Retina (tissue), 1 donor: ENCODE measurements at places on chromosomes 11 and 22.

DNA sequence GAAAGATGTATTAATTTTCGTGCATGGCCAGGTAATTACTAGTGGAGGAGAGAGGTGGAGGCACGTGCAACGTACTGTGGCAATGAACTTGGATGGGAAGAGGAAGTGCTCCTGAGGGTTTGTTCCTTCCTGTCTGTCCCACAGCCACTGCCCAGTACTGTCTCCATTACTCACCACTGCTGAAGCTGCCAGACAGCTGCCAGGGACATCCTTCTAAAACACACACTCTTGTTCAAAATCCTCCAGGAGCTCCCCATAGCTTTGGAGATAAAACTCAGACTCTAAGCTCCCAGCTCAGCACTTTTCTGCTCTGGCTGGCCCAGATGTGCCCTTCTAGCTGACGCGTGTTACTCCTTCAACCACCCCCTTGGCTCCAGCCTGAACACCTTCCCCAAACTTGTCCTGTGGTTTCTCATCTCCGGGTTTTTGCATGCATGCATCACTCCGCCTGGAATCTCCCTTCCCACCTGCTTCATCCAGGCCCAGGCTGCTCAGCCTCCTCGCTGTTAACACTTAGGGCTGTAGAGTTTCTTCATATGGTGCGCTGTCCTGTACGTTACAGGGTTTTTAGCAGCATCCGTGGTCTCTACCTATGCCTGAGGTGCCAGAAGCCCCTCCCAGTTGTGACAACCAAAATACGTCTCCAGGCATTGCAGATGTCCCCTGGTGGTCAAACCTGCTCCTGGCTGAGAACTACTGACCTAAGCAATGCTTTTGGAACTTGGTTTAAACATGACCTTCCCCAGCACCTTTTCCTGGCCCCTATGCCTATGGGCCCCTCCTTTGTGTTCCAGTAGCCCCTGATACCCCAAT, 69.5 kb downstream of the C11orf91 start:
- DNase-seq: no peak

DNA sequence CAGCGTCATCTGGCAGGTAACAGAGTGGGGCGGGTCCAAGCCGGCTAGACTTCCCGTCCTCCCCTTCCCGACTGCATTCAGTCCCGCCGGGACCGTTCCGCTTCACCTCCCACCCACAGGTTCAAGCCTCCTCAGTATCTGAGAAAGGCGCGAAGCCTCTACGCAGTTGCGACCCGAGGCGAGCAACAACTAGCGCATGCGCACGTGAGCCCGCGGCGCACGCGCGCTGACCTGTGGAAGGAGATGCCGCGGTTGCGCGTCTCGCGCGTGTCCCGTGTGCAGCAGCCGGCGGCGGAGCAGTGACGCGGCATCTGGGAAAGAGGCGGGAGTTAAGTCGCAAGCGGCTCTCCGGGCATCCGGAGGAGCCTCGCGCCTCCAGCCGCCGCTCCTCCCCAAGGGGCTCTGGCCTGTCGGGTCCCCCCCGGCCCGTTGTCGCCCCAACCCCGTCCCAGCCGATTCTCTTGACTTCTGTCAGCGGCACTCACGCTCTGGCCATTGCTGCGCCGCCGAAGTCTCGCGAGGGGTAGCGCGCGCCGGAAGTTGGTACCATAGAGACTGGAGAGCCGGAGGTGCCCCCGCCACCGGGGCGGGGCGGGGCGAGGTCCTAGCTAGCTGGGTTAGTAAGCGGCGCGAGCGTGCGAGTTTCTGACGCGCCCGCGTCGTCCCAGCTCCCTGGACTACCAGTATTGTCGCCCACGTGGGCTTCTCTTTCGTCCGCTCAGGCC, at the start of gene THAP7:
Gene THAP7 (minus strand): TSS at position 518 of the 725 bp plus-strand sequence. CDS start 207 bp downstream, at position 311.
- peak; percentile 100 for DNase-seq

DNA sequence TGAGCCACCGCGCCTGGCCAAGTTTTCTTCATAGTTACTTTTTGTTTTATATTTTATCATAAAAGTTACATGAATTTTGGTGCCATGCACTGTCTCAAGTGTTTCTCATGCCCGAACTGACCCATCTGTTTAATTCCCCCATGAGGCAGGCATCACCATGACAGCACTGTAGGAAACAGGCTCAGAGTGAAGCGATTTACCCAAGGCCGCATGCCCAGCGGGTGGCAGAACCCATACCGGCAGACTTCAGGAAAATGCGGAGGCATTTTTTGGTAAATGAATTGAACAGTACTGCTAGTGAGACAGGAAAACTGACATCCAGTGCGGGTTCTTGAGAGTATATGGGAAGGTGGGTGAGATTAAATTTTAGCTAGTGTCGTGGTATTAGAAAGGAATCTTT, 19.0 kb downstream of the CECR2 start:
- DNase-seq: no peak

DNA sequence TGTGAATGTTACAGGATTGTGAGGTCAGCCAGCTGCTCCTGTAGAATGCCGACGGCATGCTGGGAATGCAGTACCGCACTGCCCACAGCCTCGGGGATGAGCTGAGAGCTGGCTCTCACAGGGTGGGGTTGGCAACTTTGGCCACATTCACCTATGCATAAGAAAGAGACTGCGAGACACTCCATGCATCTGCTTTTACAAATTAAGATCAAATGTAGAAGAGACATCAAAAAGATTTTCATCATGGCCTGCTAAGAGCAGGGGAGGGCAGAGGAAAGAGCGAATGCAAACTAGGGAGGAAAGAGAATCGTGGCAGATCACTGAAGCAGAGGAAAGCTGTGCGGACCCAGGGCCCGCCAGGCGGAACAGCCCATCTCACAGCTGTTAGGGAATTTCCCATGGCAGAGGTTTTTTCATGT, 49.8 kb upstream of the SPATA19 start:
- DNase-seq: peak; percentile 71

- DNase-seq: no peak
Measured at GRCh38 chr11:69883292-69884255, 64.4 kb upstream of the FGF3 start.

- DNase-seq: no peak
Measured at GRCh38 chr11:44747836-44748235, 21.1 kb downstream of the TSPAN18 start.

DNA sequence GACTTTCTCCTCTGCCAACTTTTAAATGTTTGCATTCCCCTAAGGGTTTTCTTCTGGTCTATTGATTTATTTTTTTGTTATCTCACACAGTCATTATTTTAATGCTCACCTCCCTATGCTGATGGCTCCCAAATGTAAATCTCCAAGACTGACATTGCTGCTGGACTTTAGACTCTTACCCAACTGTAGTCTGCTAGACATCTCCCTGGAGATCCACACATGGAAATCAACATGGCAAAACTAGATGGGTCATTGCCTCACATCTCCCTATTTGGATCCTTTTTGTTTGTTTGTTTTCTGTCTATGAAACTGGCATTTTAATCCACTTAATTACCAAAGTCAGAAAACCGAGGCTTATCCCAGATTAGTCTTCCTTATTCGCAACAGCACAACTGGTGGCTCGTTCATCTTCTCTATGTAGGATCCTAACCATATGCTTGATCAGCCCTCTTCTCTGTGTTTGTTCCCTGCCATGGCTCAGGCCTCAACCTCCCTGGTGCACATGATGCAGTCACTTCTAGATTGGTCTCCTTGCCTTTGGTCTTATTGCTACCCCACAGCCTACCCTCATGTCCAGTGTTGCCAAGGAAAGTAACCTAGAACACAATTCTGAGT, 37.3 kb downstream of the SC5D start:
- DNase-seq: no peak

GRCh38 chr22:37281646-37282384, 493 bp upstream of the CYTH4 start:
- no peak for DNase-seq

DNA sequence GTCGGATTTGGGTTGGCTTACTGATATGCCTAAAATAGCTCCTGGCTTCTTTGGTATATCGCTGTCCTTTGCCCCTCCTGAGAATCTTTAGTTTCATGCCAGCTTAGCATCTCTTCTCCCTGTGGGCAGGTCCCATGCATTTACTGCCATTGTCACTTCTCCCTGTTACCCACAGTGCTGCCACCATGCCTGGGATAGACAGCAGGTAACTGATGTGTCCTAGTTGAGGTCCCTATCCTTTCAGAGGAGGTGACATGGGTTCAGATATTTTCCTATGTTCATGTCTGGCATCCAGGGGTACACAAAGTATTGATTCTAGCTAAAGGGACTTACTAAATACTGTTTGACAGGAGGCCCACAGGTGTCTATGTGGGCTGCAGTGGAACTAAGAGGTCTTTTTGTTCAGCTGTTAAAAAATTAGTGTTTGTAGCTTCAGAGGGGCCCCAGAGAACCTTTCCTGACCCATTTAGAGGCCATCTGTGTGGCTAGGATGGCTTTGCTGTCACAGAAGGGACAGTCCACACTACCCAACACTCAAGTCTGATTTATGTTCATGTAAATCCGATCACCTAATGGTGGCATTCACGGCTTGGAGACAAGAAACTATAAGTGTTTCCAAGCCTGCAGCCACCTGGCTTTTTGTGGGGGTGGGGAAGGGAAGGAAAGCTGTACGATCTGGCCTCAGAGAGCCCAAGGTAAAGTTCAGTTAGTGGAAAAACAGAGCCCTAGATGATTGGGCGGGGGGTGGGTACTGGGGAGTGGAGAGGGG, 8.5 kb downstream of the TIMP3 start:
- no peak for DNase-seq

- no peak for DNase-seq
Measured at GRCh38 chr11:44709281-44709562, 17.5 kb upstream of the TSPAN18 start.

- no peak for DNase-seq
Measured at GRCh38 chr22:26318975-26319374, 110.1 kb upstream of the ASPHD2 start.

GRCh38 chr22:38756711-38757463, 1.1 kb upstream of the SUN2 start:
- DNase-seq: no peak

DNA sequence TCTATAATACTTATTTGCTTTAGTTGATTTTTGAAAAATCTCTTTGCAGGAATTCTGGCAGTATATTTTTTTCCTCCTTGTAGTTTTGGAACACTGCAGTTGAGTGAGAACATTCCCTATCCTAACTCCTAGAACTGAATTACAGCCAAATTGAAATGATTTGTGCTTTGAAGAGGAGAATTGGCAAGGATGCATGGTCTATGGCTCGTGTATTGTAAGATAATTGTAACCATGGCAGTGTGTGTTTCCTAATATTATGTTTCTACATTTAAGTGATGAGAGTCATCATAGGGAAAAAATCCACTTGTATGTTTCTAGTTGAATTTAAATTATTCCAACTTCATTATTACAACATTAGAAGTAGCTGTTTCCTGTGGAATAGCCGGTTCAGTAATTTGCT, 80.9 kb upstream of the MYO18B start:
- DNase-seq: no peak

DNA sequence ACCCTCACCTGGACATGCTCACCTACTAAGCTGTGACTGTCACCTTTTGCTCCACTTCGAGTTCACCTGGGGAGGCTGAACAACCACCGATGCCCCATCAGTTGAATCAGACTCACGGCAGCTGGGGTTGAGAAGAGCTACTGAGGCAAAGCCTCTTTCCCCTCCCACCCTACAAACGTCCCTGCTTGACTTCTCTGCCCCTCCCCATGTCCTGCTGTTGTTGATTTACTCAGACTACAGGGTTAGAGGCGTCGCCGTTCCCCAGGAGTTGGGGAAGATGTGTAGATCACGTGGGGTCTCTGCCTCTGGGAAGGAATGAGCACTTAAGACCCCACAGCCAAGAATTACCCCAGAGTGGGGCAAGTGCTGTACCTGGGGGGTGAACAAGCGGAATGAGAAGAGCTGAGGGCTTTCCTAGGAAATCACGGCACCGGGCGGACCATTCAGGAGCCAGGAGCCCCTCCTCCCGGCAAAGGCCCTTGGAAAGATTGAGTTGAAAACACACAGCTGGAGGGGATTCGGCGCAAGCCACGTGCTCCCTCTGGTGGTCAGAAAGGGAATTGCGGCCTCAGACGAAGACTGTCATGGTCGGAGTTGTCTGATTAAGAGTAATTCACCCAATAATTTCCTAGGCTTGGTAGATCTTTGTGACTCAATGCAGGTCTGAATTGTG, 7.0 kb downstream of the FXYD2 start:
- peak; percentile 92 for DNase-seq

DNA sequence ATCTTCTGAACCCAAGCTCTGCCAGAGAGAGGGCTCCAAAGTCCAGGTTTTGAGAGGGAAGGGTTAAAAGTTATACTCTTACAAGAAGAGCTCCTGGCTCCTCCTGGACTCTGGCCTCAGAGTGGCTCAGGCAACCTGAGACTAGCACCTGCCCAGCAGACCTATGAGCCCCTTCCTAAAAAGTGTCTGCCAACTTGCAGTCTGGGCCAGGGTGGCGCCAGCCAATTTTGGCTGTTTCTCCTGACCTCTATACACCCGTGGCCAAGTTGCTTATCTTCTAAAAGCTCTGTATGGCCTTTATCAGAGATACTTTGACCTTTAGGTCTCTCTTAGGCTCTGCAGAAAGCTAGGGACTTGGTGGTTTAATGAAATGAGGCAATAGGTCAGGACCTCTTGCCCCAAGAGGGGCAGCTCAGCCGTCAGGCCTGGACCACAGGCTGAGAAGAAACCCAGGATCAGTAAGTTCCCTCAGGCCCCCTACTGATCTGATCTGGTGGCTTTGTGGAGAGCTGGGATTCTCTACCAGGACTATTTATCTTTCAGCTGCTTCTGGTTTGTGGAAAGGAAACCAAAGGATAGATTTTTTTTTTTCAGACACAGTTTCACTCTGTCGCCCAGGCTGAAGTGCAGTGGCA, 10.3 kb upstream of the UCP3 start:
- DNase-seq: no peak

DNA sequence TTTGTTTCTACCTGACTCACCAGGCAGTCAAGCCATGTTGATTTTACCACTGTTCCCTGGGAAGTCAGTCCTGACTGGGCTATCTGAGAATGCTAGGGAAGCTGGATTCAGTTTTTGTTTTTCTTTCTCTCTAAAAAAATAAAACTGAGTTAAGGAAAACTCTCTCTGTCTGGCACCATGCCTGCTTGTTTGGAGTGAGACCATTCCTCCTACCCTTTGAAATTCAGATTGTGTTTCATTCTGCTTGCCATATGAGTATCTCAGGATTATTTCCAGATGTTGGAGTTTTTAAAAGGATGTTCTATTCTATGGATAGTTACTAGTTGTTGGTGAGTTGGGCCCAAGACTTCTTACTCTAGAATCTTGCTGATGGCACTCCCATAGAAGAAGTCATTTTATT, 1917.0 kb downstream of the LRRC4C start:
- no peak for DNase-seq

GRCh38 chr22:20115691-20116375, at the start of gene RANBP1:
RANBP1 (plus strand) TSS chr22:20116104; CDS start chr22:20116185, 81 bp downstream.
- no peak for DNase-seq

DNA sequence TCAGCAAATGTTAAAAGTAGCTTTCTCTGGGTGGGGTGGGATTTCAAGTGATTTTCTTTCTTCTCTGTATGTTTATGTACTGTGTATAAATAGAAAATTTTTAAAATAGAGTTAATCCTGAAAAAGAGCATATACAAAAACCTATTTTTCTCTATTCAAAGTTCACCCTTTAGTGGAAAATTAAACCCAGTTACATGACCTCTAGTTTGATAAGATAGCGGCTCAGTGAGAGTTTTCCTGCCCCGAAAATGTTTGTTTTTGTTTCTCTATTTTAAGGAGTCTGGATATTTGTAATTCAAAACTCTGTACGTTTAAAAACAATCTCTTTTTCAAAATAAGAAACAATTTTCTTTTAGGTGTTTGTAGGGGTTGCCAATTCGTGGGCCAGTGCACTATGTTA, 42.1 kb upstream of the PITPNB start:
- DNase-seq: no peak
